ENCODE measurements at places on chromosomes 16 and 17.

- DNase-seq, result peak; percentile 51
These were observed 49.7 kb downstream of the TUBD1 start for GRCh38 chr17:59842901-59843652.

DNA sequence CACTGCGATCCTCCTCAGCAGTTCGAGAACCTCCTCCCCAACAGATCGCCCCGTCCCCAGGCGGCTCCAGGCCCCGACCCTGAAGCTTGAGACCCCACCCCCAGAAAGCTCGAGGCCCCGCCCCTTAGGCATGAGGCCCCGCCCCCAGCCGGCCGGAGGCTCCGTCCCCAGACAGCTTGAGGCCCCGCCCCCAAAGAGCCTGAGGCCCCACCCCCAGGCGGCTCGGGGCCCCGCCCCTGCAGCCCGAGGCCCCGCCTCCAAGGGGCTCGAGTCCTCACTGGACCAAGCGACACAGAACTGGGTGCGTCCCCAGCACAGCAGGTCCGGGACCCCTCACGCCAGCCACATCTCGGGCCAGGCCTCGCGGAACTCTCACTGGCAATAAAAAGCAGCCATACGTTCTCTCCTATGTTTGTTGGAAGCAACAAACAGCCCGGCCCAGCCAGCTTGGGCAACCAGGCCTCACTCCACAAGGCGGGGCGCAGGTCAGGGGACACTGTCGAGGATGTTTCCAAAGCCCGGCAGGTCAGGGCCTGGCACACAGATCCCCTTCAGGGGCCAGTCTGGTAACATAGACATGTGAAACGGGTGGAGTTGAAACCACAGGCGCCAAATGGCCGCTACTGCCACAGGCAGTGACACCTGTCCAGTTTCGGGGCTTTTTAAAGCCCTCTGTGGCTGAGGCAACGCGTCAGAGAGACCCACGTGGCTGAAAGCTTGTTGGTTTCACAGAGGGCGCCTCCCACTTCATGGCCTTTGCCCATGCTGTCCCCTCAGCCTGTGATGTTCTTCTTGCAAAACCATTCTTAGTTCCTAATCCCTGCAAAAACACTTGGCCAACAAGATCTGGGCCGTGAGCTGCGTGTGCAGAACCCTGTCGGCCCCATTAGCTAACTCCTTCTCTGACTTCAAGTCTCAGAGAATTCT is 224.2 kb downstream of the PARN start:
- peak; percentile 10 for DNase-seq

DNA sequence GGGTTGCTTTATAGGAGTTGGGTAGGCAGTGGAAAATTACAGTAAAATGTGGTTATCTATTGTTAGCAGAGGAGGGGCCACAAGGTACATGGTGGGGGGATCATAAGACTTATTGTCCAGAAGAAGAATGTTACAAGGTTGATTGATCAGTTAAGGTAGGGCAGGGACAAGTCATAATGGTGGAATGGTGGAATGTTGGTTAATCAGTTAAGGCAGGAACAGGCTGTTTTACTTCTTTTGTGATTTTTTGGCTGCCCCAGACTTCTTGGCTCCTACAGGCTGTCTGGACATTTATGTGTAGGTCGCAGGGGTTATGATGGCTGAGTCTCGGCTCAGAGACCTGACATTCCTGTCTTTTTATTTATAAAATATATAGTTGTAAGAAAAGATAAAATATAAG is 2277.1 kb downstream of the TP53TG3F start:
- DNase-seq, result no peak

- DNase-seq, result no peak
These were observed 27.1 kb upstream of the CREBBP start for GRCh38 chr16:3907586-3907985.

DNA sequence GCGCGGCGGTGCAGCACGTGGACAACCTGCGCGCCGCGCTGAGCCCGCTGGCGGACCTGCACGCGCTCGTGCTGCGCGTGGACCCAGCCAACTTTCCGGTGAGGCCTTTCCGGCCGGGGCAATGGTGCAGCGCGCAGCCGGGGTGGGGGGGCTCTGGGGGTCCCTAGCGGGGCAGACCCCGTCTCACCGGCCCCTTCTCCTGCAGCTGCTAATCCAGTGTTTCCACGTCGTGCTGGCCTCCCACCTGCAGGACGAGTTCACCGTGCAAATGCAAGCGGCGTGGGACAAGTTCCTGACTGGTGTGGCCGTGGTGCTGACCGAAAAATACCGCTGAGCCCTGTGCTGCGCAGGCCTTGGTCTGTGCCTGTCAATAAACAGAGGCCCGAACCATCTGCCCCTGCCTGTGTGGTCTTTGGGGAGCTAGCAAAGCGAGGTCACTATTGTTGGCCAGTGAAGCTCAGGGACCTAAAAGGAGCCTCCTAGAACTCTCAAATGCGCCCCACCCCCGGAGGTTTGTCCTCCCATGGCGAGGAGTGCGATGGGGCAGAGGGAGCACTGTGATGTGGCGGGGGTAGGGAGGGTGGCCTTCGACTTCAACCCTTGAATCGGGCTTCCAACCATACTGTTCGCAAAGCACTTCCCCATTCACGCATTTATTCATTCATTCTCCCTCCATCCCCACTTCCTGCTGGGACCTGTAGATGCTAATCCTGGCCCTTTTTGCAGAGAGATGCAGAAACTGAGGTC is 770 bp downstream of the HBM start:
- no peak for DNase-seq

DNA sequence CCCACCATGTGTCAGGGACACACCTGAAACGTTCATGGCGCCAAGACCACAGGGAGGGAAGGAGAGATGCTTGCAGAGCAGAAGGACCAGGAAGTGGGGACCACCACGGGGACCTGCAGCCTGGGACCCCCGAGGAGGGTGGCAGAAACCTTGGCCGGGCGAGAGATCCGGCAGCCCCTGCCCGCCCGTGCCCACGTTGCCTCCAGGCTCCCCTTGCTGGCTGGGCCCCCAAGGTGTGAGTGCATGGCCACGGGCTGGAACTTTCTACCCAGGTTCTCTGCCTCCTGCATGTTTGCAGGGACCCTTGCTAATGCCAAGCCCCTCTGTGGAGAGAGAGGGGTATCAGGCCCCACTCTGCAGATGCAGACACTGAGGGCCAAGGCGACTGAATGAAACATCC is 50.4 kb downstream of the USP22 start:
- no peak for DNase-seq

DNA sequence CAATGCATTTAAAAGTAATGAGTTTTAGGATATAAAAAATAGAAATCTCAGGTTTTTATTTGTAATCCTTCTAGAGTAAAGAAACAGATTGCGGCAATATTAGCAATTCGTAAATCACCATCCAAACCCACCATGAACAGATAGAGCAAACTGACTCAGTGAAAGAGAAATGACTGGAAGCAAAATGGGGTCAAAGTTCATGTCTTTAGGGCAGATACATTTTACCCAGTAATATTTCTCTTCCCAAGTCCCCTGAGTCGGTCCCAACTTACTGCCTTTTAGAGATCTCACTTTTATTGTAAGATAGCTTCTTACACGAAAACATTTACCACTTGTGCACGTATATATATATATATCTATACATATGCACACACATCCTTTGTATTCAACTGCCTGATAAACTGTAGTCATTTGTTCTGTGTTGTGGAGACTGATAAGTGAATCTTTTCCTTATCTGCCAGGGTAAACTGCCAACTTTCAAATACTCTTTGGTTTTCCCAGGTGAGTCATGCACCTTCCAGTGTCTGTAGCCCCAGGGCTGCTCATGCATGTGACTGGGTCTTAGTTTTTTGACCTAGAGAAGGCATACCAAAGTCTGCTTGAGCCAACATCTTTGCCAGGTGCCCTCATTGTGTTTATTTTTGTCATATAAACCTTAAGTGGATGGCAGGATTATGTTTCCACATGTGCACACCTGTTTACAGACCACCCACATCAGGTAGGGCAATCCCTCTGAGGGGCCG is 7.8 kb upstream of the IRF8 start:
- DNase-seq, result no peak

GRCh38 chr16:85902366-85903155 is 3.6 kb downstream of the IRF8 start:
- no peak for DNase-seq

DNA sequence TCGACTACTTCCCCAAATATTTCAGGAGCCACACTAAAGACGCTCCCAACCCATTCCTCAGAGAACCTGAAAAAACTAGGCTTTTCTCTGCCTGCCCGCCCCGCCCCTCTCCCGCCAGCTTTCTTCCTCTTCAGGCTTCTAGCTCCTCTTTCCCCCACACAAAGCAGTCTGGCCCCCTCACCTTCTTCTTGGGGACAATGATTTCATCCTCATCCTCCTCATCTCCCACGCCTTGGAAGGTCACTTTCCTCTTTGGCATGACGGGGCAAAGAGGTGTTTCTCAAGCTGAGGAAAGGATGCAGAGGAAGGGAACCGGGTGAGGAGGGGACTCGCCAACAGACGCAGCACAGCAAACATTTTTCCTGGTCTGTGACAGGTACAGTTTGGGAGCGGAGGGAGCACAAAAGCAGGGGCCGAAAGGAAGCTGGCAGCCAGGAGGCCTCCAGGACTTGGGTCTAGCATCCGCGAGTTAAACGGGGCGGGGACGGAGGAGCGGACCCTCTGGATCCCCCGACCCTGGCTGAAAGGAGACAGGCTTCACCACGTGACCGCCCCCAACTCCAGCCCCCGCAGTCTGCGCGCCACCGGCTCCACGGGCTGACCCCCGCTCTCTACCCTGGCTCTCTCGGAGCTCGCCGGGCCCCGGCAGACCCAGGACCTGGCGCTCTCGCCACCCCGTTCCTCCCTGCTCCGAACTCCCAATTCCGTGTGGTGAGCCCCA is 525 bp downstream of the CD2BP2 start:
- peak; percentile 35 for DNase-seq

GRCh38 chr17:10836966-10837590 is 809 bp downstream of the PIRT start:
- no peak for DNase-seq

- no peak for DNase-seq
These were observed 46.2 kb upstream of the NOL11 start for GRCh38 chr17:67671493-67671892.

DNA sequence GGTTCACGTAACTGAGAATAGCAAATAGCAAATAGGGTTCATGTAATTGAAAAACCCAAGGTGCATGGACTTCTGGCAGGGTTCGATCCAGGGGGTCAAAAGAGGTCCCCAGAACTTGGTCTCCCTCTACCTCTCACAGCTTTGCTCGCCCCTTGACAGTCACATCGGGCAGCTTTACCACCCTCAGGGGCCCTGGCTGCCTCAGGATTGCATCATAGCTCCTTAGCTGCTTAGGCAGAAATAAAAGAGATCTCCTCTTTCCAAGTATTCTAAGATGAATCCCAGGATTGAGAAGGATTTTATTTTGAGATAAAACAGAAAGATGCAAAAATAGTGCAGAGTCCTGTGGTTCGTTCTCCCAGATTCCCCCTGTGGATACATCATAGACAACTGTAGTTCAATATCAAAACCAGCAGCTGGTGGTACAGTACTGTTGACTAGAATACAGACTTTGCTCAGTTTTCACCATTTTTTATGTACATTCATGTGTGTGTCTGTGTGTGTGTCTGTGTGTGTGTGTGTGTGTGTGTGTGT is 12.8 kb downstream of the ADGRG3 start:
- DNase-seq, result peak; percentile 84

DNA sequence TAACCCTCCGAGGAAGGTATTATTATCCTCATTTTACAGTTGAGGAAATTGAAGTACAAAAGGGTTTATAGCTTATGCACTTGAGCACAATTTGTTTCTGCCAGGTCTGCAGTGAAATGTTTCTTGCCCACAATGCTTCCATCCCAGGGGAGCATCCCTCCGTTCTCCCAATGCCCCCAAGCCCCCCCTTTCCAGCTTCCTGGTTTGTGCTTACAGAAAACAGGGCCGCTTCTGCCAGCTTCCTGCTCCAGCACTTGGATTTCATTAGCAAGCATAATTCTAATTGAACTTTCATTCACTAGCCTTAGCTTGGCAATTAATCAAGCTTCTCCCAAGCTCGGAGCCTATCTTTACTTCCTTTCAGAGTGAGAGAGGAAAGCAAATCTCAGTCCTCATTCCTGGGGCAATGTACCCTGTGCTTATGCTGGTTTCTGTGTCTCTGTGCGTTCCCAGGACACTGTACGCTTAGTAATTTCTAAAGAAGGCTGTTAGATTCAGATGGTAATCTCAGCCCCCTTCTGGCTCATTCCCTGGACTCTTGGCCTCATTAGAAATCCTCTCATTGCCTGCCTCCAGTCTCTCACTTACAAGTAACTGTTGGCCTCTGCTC is 141.6 kb downstream of the HS3ST2 start:
- no peak for DNase-seq

All from NB4 (cell line).